Stimulated activated CD4-positive, alpha-beta T cell treated with anti-CD3 and anti-CD28 coated beads, Interleukin-4, amount 100 ng/mL, for 1 hour (primary cell): ENCODE measurements at places on chromosomes 12 and 14.
A peak's percentile ranks its signal among the peaks of the same experiment; 100 is the strongest.

- no peak for DNase-seq
These were observed 75.3 kb downstream of the ITPK1 start for GRCh38 chr14:93040443-93040842.

DNA sequence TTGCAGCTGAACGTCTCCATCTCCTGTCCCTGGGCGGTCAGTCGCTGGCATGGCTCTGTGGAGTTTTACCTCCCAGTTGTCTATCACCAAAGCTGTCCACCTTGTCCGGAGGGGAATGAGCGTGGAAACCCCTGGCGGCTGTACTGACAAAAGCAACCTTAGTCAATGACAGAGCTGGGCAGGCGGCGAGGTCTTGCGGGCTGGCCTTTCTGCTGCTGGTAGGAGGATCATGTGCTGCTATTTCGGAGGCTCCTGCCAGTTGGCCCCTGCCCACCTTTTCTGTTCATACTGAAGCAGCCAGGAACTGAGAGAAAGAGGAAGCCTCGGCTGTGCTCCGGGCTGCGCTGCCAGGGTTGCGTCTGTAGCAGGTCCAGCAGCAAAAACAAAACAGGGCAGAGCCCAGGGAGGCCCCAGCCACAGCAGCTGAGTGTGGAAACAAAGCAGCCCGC lies 57.7 kb downstream of the HMGA2 start:
- no peak for DNase-seq

DNA sequence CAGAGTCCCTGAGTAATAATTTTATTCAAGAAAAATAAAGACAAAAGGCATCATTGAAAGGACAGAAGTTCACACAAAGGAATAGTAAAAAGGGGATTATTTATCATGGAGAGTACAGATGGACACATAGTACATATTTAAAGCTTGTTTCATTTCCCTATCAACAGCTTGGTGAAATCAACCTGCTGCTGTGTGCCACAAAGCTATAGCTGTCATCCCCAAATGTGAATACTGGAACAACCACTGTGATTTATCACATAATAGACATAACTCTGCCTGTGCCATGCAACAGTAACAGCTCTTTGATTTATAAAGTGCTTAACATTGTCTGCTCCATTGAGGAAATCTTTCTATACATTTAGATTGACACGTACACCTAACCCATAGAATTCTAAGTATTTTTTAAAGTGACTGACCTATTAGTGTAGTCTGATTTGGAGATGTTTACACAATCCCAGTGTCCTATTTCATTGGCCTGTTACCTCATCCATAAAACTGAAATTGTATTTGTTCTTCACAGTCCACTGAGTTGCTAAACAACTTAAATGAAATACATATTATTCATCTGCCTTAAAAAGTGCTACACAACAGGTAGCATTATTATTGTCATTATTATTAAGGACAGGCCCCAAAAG lies 3.3 kb downstream of the NEMF start:
- DNase-seq: no peak

DNA sequence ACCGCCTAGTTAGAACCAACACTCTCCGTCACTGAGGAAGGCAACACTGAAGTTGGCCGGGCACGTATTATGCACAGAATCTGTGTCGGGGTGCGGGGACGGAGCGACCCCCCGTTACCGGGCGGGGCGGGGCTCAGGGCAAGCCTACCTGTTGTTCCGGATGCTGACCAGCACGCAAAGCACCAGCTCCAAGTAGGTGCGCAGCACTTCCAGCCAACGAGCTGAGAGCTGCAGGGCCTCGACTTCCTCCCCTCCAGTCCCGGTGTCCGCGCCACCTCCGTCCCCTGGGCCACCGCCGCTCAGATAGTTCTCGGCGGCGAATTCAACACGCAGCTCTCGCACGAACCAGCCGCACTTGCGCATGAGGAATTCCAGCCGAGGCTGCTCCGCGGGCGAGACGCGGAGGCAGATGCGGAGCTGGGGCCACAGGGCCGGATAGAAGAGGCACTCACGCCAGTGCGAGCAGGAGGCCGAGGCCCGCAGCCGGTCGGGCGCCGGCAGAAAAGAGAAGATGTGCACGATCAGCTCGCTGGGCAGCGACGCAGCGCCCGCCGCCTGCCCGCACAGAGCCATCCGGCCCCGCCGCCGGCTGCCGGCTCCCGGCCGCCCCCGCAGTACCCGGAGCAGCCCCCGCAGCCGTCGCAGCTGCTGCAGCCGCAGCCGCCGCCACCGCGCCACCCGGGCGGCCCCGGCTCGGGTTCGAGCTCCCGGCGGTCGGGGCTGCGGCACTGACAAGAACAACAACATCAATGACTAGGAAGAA lies 636 bp downstream of the FBXO33 start:
- DNase-seq: peak; percentile 37

DNA sequence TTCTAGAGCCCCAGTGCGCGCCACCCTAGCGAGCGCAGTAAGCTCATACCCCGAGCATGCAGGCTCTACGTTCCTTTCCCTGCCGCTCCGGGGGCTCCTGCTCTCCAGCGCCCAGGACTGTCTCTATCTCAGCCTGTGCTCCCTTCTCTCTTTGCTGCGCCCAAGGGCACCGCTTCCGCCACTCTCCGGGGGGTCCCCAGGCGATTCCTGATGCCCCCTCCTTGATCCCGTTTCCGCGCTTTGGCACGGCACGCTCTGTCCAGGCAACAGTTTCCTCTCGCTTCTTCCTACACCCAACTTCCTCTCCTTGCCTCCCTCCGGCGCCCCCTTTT lies 791 bp downstream of the TMEM233 start:
- DNase-seq: no peak

DNA sequence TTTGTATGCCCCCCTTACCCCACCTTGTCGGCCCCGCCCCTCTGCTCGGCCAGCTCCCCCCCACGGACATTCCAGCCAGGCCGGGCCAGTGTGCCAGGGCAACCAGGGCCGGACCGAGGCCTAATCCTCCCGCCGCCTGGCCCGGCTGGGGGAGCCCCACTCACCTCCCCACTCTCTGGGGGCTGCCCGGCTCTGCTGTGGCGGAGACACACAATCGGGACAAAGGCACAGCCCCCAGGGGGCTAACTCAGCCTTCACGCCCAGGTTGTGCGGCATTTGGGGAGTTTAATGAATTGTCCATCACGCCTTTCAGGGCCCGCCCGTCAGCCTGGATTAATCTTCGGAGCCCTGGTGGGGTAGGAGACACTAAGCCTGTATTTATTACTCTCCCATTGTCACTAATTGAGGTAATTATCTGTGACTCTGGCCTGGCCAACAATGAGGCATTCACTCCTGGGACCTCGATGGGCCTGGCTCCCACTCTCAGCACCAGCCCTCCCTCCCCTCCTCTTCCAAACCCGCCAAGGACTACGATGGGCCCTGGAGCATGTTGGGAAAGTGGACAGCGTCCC lies 8.7 kb downstream of the WNT1 start:
- no peak for DNase-seq

GRCh38 chr12:113006641-113007040 lies 28.3 kb downstream of the OAS2 start:
- no peak for DNase-seq

GRCh38 chr12:117836999-117837736 lies 131.6 kb downstream of the KSR2 start:
- DNase-seq: peak; percentile 76

DNA sequence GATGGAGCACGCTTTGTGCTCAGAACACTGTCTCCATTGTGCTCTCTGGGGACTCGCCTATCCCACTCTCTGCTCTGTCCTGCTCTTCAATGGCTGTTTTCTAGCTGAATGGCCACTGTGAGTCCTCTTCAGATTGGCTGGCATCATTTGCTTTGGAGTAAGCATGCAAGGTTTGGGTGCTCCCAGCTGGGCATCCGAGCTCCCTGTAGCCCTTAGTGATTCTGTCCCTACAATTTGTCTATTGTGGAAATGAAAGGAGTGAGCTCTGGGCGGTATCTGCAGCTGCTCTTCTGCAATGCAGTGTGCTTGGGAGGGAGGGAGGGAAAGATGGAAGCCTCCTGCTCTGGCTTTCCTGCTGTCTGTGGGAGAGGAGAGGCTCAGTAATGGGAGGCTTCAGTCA lies 84.8 kb downstream of the SMOC1 start:
- no peak for DNase-seq

DNA sequence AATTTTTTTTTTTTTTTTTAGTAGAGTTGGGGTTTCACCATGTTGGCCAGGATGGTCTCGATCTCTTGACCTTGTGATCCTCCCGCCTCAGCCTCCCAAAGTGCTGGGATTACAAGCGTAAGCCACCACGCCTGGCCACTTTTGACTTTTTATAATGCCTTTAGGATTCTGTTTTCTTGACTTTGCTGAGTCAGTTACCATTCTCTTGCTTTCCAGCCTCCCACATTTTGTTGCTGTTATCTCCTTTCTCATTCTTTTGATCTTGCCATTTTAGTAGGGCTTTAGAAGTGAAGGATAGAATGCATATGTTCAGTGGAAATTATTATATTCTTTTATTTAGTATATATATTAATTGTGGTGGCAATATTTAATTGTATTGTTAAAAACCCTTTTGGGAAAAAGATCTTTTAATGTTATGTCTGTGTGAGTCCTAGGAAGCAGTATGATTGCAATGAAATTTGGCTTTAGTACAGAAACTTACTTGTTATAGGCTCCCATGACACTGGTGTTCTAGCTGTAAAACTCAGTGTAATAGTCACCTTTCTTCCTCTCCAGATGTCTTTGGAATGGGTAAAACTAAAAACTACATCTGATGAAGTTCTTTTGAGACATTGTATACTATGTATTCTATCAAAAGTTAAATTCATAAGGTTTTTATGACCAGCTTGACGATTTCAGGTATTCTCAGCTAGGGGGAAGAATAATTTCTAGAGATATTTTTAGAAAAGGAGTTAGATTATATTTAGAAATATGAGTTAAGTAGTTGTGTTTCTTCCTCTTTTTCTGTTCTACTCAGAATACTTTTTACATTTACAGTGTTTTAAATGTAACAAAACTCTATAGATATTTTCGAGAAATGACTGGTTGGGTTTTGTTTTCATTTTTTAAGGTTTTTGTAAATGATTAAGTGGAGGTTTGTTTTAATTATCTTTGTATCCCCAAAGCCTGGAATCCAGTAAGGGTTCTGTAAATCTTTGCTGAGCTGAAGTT lies 74.7 kb downstream of the APAF1 start:
- DNase-seq: no peak

DNA sequence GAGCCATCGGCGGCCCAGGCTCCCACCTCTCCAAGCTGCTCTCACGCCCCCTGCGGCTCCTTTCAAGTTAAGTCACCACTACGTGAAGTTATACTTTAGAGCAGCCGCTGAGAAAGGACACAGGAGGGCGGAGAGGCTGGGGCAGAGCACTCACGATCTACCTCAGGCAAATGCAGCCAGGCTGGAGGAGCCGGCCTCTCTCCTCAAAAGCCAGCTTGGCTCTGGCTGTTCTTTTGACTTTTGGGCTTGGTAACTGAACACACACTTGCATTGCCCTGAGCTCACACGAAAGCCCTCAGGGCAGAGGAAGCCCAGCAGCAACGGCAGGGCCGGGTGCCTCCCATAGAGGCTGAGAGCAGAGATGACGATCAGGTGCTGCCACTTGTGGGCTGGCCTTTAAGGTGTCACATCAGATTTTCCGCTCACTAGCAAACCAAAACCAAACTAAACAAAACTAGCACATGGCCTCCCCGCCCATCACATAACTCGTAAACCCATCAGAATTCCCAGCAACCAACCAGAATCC lies 75.2 kb downstream of the PITPNM2 start:
- peak; percentile 68 for DNase-seq

- no peak for DNase-seq
These were observed 21.4 kb upstream of the APPL2 start for GRCh38 chr12:105257321-105257728.

DNA sequence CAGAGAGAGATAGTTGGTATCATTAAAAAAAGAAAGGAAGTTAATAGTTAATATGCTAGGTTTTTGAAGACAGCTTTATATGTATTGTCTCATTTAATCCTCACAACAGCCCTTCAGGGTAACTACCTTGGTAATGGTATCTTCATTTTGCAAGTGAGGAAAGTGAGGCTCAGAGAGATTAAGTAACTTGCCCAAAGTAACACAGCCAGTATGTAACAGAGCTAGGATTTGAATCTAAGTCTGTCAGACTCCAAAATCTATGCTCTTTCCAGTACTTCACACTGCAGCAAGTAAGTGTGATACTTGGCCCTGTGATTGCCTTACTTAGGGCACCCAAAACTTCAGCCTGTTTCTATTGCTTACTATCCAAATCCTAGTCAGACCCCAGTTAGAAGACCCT lies 7.0 kb downstream of the SRP54 start:
- no peak for DNase-seq

GRCh38 chr12:7289743-7290142 lies 14.1 kb upstream of the ACSM4 start:
- no peak for DNase-seq

- DNase-seq: no peak
These were observed 908.6 kb downstream of the TRHDE start for GRCh38 chr12:73180734-73181133.

DNA sequence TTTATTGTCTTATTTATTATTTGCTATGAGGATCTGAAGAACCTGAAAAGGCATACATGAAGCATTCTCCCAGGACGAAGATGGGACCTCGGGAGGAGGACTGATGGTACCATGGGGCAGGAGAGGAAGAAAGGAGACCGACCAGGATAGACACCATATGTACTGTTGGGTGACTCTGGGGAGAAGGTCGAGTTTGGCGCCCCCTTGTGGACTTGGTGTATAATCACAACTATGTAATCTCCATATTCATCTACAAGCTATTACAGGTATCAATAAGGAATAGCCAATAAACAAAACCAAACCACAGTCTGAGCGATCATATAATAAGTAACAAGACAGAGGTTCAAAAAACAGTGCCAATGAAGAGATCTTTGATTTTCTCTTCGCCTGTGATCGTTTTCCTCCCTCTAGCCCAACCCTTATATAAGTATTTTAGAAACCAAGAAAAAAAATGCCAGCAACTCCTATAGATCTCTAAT lies 139.1 kb downstream of the SPTSSA start:
- DNase-seq: peak; percentile 72

DNA sequence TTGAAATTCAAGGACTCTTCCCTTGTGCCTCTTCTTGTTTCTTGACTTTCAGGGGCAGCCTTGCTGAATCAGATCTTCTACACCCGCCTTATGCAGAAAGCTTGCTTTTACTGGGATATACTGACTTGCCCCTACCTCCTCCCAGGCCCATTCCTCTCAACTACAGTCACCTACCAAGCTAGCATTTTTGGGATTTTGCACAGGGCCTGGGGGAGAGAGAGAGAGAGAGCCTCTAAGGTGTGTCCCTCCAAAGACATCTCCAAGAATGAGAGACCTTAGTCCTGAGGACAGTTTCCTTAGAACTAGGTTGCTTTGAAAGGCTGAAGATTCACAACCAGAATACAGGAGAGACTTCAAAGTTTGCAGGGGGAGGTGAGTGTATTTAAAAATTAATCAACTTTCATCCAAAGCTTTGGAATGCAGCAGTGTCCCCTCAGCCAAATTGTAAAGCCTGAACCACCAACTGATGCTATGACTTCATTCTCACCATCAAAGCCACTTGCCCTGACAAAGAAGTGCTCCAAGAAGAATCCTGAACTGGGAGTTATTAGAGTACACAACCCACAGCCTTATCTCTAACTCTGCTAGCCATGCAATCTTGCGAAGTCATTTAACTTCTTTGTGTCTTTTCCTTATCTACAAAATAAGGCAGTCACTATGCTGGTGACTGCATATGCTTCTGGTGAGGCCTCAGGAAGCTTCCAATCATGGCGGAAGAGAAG lies 96.1 kb upstream of the EGLN3 start:
- DNase-seq: no peak

GRCh38 chr12:26250801-26251200 lies 55.4 kb downstream of the SSPN start:
- DNase-seq: no peak
